Stimulated activated CD4-positive, alpha-beta T cell treated with anti-CD3 and anti-CD28 coated beads, Interleukin-4, amount 100 ng/mL, for 24 hours (primary cell): ENCODE measurements at places on chromosomes 3 and 15.

GRCh38 chr3:193768070-193768394 lies 175.0 kb downstream of the OPA1 start:
- no peak for DNase-seq

DNA sequence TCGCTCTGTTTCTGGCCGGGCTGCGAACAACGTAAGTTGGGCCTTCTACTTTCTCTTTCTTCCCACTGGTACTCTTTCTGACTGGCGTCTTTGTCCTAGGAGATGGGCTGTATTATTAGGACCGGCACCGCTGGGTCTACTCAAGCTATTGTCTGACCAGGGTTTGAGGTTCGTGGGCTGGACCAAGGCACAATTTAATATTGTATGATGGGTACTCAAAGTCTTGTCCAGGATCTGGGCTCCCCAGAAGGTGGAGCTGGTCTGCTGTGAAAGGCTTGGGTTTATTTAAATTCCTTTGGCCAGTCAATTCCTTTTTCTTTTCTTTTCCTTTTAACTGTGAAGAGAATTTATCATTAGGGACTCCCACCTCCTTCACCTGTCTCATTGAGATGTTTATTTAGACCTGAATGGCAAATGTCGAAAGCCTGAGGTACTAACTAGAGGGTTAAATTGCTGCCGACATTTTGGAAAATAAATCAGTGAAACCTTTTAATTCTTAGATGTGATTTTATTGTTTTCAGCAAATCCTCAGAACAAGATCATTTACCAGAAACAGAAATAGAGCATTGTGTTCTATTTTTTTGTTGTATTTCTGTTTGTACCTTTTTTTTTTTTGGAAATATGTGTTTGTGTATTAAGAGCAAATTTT lies 410 bp downstream of the LRRC49 start:
- DNase-seq: no peak

DNA sequence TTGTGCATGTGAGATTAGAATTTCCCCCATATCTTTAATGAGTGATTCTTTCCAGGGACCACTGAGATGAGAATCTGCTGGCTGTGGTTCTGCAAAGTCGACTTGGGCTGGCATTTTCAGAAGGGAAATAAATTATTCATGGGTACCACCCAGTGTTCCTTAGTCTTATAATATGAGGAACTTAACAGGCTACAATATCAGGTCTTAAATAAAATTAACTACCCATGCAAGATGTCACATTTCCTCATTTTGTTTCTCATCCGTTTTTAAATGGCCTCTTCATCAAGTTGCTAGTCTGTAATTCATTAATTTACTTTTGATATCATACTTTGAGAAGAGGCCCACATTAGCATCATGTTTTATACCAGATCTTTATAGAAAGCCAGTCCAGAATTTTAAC lies 58.3 kb upstream of the SKOR1 start:
- no peak for DNase-seq

GRCh38 chr15:55218056-55218455 lies 21.3 kb upstream of the RSL24D1 start:
- no peak for DNase-seq

DNA sequence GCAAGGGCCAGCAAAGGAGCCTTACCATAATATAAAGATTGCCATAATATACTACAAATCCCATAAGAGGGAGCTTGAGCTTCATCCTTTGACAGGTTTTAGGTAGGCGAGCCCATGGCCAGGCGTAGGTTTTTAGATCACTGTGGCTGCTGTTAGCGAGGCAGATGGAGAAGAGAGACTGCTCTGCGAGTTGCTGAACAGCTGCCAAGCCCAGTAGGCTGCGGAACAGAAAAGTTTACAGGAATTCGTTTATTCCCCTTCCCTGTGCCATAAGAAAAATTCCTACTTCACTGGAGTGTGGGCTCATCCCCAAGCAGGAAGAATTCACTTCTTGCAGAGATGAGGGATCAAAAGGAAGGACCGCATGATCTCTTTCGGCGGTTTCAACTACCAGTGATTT lies 30.5 kb downstream of the TMED3 start:
- no peak for DNase-seq

DNA sequence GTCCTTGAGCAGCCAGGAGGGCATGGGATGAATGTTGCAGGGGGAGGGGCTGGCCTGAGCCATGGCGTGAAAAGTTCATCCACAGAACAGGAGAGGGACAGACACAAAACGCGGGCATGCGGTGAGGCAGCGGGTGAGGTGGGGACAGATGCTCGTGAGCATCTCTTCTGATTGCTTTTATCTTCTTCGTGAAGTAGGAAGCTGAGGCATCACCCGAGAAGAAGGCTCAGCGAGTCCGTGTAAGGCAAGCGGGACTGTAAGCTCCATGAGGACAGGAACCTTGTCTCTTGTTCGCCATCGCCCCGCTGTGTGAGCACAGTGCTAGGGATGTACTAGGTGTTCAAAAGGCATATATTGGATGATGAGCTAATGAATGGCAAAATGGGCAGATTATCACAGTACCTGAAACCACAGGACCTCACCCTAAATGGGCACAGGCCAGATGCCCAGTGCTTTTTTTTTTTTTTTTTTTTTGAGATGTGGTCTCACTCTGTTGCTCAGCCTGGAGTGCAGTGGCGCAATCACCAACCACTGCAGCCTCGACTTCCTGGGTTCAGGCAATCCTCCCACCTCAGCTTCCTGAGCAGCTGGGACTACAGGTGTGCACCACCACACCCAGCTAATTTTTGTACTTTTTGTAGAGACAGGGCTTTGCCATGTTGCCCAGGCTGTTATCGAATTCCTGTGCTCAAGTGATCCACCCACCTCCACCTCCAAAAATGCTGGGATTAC lies 46.8 kb downstream of the CPN2 start:
- no peak for DNase-seq

DNA sequence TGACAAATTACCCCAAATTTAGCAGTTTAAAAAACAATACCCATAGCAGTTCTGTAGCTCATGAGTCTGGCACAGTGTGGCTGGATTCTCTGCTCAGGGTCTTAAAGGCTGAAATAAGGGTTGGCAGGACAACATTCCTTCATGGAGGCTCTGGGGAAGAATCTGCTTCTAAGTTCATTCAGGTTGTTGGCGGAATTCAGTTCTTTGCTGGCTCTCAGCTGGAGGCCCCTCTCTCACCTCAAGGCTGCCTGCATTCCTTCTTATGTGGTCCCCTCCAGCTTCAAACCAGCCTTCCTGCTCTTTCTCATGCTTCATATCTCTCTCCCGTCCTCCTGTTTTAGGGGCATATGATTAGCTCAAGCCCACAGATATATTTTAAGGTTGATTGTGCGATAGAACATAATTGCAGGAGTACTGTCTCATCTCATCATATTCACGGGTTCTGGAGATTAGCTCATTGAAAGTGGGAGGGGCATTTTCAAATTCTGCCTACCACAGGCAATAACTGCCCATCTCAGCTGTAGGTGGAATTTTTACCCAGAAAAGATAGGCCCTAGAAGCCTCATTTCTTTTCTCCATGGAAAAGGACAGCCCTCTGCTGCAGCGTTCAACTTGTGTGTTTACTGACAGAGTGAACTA lies 5.6 kb upstream of the ZBTB47 start:
- no peak for DNase-seq

DNA sequence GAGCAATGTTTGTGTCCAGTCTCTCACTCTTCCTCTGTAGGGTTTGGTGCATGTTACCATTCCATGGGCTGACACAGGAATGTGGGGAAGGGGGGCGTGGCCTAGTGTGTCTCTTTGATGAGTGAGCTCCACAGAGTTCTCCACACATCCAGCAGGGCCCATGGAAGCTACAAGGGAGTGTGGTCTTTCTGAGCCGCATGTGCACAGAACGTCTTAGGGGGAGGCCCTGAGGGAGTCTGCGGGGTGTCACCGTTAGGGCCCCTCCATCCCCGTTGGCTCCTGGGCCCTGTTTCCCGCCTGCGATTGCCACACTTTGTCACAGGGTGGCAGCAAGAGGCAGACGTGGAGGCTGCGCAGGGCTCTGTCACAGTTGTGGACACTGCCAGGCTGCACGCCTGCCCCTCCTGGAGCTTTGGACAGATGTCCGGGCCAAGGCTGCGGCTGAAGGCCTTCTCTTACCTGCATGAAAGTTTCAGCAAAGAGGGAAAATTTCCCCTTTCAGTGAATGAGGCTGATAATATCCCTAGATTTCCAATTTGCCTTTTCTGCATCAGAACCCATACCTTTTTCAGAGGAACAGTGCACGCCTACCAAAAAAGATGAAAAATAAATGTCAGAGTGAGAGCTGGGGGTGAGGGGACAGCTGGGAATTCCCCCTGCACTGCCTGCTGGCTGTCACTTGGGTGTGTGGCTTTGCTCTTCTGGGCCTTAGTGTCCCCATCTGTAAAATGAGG lies 24.3 kb downstream of the CACNA2D3 start:
- DNase-seq: no peak

- no peak for DNase-seq
Measured at GRCh38 chr3:188187053-188187452, 33.1 kb downstream of the LPP start.

GRCh38 chr15:80904998-80905397 lies 84.6 kb downstream of the MESD start:
- no peak for DNase-seq

DNA sequence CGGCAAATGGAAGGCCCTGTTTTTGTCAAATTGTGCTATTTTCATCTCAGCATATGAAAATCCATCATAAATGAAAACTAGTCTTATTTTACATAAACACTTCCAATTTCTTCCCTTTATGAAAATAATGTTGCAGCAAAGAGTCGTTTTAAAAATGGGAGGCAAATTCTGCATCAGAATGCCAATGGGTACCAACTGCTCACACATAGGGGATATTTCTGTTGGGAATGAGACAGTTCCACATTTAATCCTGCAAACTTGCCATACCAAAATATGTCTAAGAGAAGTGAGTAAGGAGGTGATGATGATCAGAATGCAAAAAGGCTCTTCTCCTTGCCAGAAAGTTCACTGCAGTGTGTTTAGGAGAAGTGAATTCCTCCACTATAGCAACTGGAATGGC lies 391.7 kb downstream of the CACNA2D3 start:
- no peak for DNase-seq

DNA sequence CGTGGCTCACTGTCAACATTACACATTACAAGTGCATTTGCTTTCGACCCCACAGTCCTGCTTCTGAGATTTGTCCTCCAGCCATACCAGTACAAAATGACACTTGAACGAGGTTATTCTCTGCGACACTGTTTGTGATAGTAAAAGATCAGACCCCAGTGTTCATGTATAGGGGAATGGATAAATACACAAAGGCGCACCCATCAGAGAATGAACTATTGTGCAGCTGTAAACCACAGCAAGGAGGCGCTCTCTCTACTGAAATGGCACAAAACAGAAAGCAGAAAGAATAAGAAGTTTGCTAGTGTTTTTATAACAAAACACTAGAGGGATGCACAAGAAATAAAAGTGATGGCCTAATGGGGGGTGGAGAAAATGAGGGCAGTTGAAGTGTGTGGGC lies 4.9 kb upstream of the CHSY1 start:
- no peak for DNase-seq

- DNase-seq: no peak
Measured at GRCh38 chr3:178436773-178437172, 99.5 kb upstream of the KCNMB2 start.

GRCh38 chr3:43004282-43004681 lies 25.2 kb downstream of the GASK1A start:
- DNase-seq: no peak

DNA sequence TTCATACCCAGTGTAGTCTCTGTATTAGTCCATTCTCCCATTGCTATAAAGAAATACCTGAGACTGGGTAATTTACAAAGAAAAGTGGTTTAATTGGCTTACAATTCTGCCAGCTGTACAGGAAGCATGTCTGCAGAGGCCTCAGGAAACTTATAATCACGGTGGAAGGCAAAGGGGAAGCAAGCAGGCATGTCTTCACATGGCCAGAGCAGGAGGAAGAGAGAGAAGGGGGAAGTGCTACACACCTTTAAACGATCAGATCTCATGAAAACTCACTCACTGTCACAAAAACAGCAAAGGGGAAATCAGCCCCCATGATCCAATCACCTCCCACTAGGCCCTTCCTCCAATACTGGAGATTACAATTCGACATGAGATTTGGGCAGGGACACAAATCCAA lies 6.3 kb upstream of the PARP14 start:
- DNase-seq: no peak

DNA sequence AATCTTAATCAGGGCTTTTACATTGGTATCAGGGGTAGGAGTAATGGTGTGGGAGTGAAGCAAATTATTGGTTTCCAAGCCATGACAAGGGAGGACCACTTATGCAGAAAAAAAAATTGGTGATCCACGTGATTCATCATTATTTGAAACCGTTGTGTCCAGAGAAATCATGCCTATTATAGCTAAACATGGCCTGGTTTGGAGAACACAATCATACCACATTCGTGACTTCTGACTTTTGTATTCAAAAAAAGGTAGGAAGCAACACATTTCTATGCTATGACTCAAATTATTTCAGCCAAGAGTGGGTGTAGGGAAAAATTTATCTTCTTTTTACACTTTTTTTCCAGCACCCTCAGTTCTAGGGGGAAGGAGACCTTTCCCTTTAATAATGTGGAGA lies 924.3 kb upstream of the GBE1 start:
- no peak for DNase-seq

DNA sequence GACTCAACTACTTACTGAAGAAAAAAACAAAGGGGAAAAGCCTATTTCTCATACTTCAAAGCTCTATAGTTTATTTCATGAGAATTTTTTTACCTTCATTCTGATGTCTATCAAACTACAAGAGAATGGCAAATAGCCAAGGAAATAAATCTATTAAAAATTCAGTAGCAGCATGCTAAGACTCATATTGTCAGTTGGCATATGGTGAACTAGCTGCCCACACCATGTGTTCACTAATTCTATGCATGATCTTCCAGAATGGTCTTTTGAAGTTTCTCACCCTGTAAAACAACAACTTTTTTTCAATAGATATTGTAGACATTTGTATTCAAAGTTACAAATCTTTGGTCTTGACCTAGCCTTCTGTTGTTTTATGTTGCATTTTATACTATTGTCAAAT lies 386.2 kb downstream of the RSL24D1 start:
- no peak for DNase-seq

- DNase-seq: no peak
Measured at GRCh38 chr15:89377024-89377841, 42.6 kb upstream of the POLG start.

GRCh38 chr15:49842031-49842730 lies 221.3 kb downstream of the DTWD1 start:
- DNase-seq: no peak

GRCh38 chr15:41894251-41894790 lies 468 bp upstream of the SPTBN5 start:
- no peak for DNase-seq

DNA sequence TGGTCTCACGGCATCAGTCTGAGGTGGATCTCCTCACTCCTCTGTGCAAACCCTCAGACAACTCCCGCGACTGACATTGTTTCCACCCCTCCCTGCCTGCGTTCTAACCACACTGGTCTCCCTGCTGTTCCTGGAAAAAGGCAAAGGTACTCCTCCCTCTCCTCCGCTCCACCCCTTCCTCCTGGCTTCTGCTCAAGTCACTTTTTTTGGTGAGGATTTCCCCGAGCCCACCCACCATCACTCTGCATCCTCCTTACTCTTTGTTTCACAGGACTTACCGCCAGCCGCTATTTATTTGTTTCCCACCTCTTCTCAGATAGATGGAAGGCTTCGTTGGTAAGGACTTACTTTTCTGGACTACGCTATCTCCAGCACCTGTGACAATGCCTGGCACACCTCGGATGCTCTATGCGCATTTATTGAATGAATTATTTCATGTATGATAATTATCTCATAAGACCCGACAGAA lies 25.6 kb downstream of the PRR23E start:
- no peak for DNase-seq

GRCh38 chr3:133980550-133980949 lies 49.2 kb downstream of the SLCO2A1 start:
- no peak for DNase-seq
